GM12878 (cell line): ENCODE measurements at places on chromosomes 5 and 9. TPM values are rescaled to one million over a fixed set of nuclear protein-coding genes. Genes with fewer than 3 reads are reported as not detected.

Gene PRSS3
- not detected in 2 replicates for polyA plus RNA-seq

GRCh38 chr5:35182486-35182885 lies 47.8 kb downstream of the PRLR start:
- DNase-seq: no peak

Gene NPDC1
- polyA plus RNA-seq: 0.37 and 1.1 TPM in 2 replicates

GRCh38 chr5:154249826-154250225 lies 59.3 kb downstream of the GALNT10 start:
- no peak for DNase-seq

DNA sequence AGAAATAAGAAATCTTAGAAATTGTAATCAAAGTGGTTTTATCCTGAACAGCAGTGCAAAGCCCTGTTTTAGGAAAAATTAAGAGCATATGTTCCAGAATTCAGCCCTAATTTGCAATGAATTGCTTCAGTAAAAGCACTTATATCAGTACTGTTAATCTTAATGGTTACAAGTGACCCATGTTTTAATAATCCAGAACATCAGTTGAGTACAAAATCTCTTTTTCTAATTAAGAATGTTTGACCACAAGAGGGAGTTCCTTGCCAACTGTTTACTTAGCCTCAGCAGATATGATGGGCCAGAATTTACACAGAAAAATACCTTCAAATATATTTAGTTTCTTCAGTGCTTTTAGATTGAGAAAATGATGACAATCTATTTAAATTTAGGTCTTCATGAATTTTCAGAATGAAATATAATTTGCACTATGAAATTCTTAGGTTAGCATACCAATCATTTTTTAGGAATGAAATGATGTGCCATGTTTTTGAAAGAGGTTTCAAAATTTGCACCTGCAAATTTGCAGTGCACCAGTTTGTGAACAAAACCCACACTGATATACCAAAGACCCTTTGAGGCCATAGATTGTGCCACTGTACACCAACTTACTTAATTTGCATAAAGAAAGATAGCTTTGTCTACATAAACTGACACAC lies 926.3 kb upstream of the ARRDC3 start:
- no peak for DNase-seq

Gene CEL
- polyA plus RNA-seq: 0.05 and 0.07 TPM in 2 replicates

DNA sequence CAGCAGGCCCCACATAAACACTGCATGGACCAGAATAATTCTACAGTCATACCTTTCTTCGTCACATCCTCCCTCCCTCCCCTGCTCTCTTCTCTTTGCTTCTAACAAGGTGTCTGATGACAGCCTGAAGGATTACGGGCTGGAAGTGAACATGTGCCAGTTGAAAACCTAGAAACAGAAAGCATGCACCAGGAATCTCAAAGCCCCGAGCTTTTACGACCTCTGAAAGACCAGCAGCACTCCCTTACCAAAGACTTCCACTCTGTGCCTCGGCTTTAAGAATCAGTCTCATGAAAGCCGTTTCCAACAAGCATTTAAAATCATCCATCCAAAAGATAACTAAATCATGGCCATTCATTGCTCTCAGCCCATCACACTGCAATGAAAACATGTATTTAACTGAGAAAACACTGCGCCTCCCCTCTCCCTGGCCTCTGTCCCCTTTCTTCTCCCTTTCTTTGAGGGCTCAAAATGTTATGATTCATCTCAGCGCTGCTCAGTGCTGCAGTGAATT lies 21.3 kb downstream of the MSX2 start:
- no peak for DNase-seq

DNA sequence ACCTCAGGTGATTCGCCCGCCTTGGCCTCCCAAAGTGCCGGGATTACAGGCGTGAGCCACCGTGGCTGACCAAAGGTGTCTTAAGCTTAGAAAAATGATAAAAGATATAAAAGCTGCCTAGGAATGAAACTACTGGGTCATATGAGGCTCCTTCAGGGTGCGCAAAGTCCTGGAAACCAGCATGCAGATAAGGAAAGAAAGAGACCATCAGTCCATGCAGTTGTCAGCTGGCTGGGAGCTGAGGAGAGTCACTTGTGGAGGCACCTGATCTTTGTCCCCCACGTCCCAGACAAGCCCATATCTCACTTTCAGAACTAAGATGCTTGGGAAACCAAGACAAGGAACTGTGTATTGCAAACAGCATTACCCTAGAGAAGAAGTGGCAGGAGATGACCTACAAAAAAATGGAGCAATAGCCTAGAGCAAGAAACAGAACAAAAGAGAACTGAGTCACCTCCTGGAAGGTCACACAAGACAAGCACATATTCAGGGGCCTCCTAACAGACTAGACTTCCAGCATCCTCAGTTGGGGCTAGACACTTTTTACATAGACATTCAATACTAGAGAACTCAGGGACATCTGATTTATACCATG lies 2.8 kb upstream of the CCDC125 start:
- DNase-seq: no peak

DNA sequence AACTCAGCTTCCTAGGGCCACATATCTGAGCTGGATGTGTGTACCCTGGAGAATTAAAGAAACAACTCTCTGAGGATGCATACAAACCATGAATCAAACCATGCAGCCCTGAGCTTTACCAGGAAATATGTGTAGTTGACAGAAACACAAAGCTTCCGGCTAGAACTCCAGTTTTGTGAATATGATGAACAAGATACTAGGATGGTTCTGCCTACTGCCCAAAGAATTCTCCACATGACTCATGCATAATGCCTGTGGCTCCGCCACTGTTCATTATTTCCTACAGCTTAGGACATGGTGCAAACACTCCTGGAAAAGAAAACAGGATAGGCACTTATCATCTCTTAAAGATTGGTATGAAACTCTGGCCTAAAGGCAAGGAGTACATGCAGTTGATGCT lies 343.4 kb downstream of the DNAH5 start:
- no peak for DNase-seq

GRCh38 chr9:79591458-79591857 lies 19.7 kb downstream of the TLE4 start:
- DNase-seq: no peak

Gene RGS7BP
- polyA plus RNA-seq: not detected in 2 replicates

DNA sequence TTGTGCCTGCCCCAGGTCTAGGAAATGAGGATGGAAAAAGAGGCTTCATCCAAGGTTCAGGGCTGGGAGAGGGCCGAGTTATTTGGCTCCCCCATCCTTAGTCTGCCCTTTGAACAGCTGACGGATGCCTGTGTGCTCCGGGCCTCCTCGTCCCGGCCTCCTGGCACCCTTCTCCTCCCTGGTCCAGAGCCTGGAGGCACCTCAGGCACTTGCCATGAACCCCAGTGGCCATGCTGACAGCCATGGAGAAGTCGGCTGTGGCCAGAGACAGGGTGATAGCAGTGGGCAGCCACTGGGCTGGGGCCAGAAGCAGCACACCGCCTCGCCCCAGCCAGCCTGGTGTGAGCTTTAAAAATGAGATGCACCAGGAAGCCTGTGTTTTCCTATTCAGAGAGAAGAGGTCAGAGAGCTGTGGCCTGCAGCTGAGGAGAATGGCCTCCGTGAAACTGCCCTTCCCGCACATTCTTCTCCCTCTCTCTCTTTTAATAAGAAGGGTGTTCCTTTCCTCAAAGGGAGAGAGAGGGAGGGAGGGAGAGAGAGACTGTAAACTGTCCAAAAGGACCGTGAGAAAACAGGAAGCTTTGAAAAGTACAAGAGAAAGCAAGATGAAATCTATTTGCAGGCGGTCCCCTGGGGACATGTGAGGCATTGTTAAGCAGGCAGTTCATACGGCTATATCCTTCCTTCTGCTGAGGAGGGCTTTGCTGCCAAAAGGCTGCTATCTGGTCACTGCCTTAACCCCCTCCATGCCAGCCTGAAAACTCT lies 55.3 kb downstream of the ZNF366 start:
- peak; percentile 75 for DNase-seq
